ENCODE measurements at places on chromosomes 13 and 19.

DNA sequence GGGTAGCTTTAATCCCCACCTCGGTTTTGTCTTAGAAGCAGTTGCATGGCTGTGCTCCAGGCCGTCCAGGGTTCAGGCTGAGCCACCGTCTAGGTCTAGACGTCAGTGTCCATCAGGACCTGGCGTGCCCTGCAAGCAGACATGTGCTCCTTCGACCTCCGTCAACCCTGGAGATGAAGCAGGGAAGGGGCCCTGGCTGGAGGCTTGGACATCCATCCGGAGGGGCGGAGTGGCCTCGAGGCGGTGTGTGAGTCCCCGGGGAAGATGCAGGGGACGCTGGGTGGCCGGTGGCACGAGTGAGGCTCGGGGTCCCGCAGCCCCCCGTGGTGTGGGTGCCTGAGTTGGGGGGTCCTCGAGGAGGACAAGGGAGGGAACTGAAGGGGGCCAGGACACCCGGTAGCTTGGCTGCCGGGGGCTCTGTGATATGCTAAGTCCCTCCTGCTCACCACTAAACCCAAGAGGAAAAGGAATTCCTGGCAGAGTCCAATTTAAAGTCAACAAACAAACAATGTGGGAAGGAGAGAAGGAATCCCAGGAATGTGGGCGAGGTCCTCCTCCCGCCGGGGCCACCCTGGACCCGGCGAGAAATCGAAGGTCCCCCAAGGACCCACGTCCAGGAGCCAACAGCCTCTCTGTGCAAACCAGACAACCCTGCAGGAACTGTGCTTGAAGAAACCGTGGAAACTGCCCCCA is 14.9 kb upstream of the PTBP1 start:
- H3K27me3 ChIP-seq, result no peaks in the 10 kb centered on the region
- peak overlapping the region; percentile 66 for H3K27ac ChIP-seq
- no peaks in the 10 kb centered on the region for H3K36me3 ChIP-seq

GRCh38 chr13:53250272-53250875 is 221.8 kb downstream of the OLFM4 start:
- DNase-seq, result peak; percentile 11
- H3K4me3 ChIP-seq, result no peak overlapping the region
- no peaks in the 10 kb centered on the region for H3K36me3 ChIP-seq
- H3K27me3 ChIP-seq, result no peaks in the 10 kb centered on the region
- H3K27ac ChIP-seq, result no peak overlapping the region

- DNase-seq, result peak; percentile 69
- H3K27me3 ChIP-seq, result no peaks in the 10 kb centered on the region
These were observed 43.5 kb downstream of the GGACT start for GRCh38 chr13:100544866-100545683.

- H3K27me3 ChIP-seq, result no peaks in the 10 kb centered on the region
- no peak overlapping the region for H3K4me3 ChIP-seq
- no peaks in the 10 kb centered on the region for H3K36me3 ChIP-seq
- peaks cover 7% of the 10 kb centered on the region for H3K4me1 ChIP-seq
These were observed 12.9 kb downstream of the TBC1D4 start for GRCh38 chr13:75469047-75469446.

DNA sequence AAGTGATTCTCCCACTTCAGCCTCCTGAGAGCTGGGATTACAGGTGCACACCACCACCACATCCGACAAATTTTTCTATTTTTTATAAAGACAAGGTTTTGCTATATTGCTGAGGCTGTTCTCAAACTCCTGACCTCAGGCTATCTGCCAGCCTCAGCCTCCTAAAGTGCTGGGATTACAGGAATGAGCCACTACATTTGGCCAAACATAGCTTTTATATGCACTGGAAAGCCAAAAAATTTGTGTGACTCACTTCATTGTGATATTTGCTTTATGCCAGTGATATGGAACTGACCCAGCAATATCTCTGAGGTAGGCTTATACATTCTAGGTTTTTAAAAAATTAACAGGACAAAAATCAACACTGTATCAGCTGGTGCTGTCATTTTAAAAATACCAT is 26.8 kb upstream of the ACOD1 start:
- H3K27me3 ChIP-seq, result no peaks in the 10 kb centered on the region
- no peak overlapping the region for H3K27ac ChIP-seq
- H3K4me1 ChIP-seq, result no peaks in the 10 kb centered on the region
- H3K4me3 ChIP-seq, result no peak overlapping the region
- no peaks in the 10 kb centered on the region for H3K36me3 ChIP-seq

GRCh38 chr19:29505097-29505824 is 20.5 kb upstream of the VSTM2B start:
- no peak overlapping the region for H3K27ac ChIP-seq
- DNase-seq, result no peak
- no peaks in the 10 kb centered on the region for H3K4me1 ChIP-seq
- no peak overlapping the region for H3K4me3 ChIP-seq
- H3K27me3 ChIP-seq, result no peaks in the 10 kb centered on the region

- H3K36me3 ChIP-seq, result no peaks in the 10 kb centered on the region
- H3K27me3 ChIP-seq, result no peaks in the 10 kb centered on the region
- H3K4me1 ChIP-seq, result peaks cover 36% of the 10 kb centered on the region
These were observed 30.0 kb downstream of the TSSK6 start for GRCh38 chr19:19485161-19485997.

DNA sequence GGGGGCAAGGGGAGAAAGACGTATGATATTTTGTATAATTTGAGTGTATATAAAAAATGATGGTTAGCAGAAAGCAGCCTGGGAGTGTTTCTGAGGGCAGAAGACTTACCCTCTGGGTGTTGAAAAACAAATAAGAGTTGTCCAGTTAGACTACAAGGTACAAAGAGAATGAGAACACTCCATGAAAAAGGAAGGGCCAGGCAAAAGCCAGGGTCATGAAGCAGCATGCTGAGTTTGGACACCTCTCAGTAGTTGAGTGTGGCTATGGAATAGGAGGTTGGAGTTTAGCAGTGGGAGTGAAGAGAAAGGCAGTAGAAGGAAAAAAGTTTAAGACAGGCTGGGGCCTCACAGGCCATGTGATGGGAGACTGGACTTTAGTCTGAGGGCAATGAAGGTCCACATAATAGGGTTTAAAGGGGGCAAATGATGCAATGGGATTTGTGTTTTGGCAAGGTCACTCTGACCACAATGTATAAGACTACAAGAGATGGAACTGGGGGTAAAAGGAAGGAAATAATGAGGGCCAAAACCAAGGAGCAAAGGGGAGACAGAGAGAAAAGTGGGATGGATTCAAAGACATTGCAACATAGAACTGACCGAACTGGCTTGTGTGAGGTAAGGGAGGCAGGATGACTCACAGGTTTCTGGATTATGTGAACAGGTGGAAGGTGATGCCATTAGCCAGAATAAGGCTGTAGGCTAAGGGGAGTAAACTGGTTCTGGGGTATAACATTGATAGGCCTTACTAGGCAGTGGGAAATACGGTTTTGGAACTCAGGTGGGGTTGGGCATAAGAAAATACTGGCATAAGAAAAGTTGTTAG is 76.6 kb downstream of the SERP2 start:
- no peaks in the 10 kb centered on the region for H3K4me1 ChIP-seq
- H3K4me3 ChIP-seq, result no peak overlapping the region
- no peak for DNase-seq
- H3K27me3 ChIP-seq, result no peaks in the 10 kb centered on the region

GRCh38 chr13:46926916-46927590 is 30.2 kb upstream of the HTR2A start:
- no peaks in the 10 kb centered on the region for H3K27me3 ChIP-seq
- H3K4me3 ChIP-seq, result no peak overlapping the region
- DNase-seq, result no peak
- H3K36me3 ChIP-seq, result no peaks in the 10 kb centered on the region
- no peak overlapping the region for H3K27ac ChIP-seq
- no peaks in the 10 kb centered on the region for H3K4me1 ChIP-seq

GRCh38 chr13:96817336-96817941 is 176.8 kb downstream of the OXGR1 start:
- no peak overlapping the region for H3K4me3 ChIP-seq
- DNase-seq, result no peak
- peaks cover 6% of the 10 kb centered on the region for H3K4me1 ChIP-seq
- no peaks in the 10 kb centered on the region for H3K36me3 ChIP-seq
- no peaks in the 10 kb centered on the region for H3K27me3 ChIP-seq
- no peak overlapping the region for H3K27ac ChIP-seq

GRCh38 chr19:46392252-46392801 is 21.0 kb downstream of the CCDC8 start:
- no peak for DNase-seq
- H3K27ac ChIP-seq, result no peak overlapping the region
- no peak overlapping the region for H3K4me3 ChIP-seq
- no peaks in the 10 kb centered on the region for H3K27me3 ChIP-seq
- H3K36me3 ChIP-seq, result peaks cover 36% of the 10 kb centered on the region

DNA sequence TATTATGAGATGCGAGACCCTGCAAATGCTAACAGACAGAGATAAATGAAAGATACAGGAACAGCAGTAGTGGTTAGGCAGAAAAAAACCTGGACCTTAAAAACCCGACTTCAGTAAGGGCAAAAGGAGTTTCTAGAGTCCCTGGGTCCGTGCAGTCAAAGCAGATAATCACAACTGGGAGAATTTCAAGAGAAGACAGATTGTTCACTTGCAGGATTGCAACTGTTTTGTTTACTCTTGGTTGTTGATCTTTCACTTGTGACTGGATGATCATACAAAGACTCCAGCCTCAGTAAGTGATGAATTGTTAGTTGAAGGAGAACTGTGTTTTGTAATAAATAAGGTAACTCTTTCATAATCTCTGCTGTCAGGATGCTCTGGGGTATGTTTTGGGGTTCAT is 135.1 kb downstream of the GPC6 start:
- no peaks in the 10 kb centered on the region for H3K4me1 ChIP-seq
- H3K27ac ChIP-seq, result no peak overlapping the region
- no peak for DNase-seq

GRCh38 chr13:72074663-72075062 is 207.7 kb upstream of the DACH1 start:
- H3K4me3 ChIP-seq, result no peak overlapping the region
- H3K27ac ChIP-seq, result no peak overlapping the region
- no peaks in the 10 kb centered on the region for H3K4me1 ChIP-seq
- no peak for DNase-seq
- H3K27me3 ChIP-seq, result no peaks in the 10 kb centered on the region
- H3K36me3 ChIP-seq, result no peaks in the 10 kb centered on the region

DNA sequence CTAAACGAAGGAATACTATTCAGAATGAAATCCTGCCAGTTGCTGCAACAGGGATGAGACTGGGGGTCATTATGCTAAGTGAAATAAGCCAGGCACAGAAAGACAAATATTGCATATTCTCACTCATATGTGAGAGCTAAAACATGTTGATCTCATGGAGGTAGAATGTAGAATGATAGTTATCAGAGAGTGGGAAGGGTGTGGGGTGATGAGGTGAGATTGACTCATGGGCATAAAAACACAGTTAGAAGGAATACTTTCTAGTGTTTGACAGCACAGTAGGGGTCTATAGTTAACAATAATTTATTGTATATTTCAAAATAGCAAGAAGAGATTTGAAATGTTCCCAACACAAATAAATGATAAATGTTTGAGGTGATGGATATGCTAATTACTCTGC is 7.8 kb upstream of the OR7C2 start:
- no peaks in the 10 kb centered on the region for H3K36me3 ChIP-seq
- DNase-seq, result no peak
- H3K4me1 ChIP-seq, result no peaks in the 10 kb centered on the region
- no peak overlapping the region for H3K27ac ChIP-seq
- no peak overlapping the region for H3K4me3 ChIP-seq

- H3K27me3 ChIP-seq, result no peaks in the 10 kb centered on the region
- no peaks in the 10 kb centered on the region for H3K36me3 ChIP-seq
- no peaks in the 10 kb centered on the region for H3K4me1 ChIP-seq
- H3K27ac ChIP-seq, result no peak overlapping the region
- no peak for DNase-seq
These were observed 3.0 kb downstream of the F2RL3 start for GRCh38 chr19:16891696-16892382.

DNA sequence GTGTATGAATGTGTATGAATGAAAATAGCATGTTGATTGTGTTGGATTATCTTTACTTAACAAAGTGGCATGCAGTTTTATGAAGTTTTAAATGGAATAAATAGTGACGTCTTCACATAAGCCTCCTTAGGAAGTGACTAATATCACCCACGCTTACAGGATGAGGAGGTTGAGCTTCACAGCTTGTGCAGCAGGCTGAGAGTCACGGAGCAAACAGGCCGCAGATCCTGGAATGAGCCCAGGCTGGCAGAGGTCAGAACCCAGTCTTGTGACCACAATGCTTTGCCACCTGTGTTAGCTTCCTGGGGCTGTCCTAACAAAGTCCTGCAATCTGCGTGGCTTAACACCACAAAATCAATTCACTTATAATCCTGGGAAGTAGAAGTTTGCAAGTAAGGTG is 20.8 kb downstream of the LAIR2 start:
- H3K27ac ChIP-seq, result no peak overlapping the region
- DNase-seq, result no peak
- no peaks in the 10 kb centered on the region for H3K27me3 ChIP-seq
- no peak overlapping the region for H3K4me3 ChIP-seq

DNA sequence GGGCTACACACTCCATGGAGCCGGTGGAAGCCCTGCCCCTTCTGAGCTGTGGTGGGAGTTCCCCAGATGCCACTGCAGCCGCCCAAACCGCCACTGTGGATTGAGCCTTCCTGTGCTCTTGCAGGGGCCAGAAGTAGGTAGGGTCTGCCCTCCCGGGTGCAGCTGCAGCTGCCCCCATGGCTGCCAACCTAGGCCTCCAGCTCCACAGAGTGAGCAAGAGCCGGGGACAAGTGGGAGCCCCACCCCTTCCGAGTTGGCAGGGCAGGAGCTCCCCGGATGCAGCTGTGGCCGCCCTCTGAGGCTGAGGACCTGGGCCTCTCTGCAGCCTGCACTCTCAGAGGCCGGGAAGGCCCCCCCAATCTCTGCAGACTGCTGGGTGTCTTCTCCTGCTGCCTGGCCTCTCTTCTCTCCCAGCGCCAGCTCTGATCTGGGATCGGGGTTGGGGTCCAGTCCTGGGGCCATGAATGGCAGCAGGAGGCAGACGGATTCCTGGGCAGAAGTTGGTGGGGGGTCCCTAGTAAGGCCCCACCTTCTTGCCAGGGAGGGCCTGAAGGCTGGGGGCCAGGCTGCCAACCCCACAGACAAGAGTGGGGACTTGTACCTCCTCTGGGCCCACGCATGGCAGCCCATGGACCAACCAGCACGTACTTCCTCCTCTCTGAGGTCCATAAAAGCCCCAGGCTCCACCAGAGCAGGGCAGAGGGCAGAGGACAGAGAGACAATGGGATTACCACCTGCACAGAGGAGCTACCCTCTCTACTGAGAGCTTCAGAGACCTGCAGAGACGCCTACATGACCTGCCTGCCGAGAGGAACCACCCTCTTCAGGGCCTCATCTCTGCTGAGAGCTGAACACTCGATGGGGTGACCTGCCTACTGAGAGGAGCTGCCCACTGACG is 28.9 kb downstream of the AP2S1 start:
- no peak overlapping the region for H3K4me3 ChIP-seq
- no peak for DNase-seq
- H3K36me3 ChIP-seq, result no peaks in the 10 kb centered on the region
- H3K4me1 ChIP-seq, result no peaks in the 10 kb centered on the region
- H3K27me3 ChIP-seq, result no peaks in the 10 kb centered on the region

GRCh38 chr13:73138276-73138637 is 79.5 kb downstream of the KLF5 start:
- H3K4me3 ChIP-seq, result no peak overlapping the region
- no peaks in the 10 kb centered on the region for H3K36me3 ChIP-seq
- peaks cover 44% of the 10 kb centered on the region for H3K4me1 ChIP-seq
- no peak for DNase-seq
- no peaks in the 10 kb centered on the region for H3K27me3 ChIP-seq

Data from thyroid gland (tissue), 4 donors.